ENCODE measurements at places on chromosomes 13 and 19.

DNA sequence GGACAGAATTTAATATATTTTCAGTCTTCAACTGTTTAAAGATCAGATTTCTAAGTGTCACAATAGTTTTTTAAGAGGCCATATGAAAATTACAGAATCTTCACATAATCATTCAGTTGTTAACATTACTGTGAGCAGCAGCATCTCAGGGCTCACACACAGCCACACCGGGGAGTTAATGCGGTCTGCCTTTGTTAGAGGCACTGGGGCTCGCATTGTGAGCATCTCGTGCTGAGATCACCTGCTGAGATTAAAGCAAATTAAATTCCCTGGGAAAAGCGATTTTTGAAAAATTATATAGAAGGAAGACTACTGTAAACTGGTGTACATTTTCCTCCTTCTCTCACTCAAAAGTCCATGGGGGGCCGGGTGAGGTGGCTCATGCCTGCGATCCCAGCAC lies 16.6 kb downstream of the GPR12 start:
- DNase-seq = no peak

DNA sequence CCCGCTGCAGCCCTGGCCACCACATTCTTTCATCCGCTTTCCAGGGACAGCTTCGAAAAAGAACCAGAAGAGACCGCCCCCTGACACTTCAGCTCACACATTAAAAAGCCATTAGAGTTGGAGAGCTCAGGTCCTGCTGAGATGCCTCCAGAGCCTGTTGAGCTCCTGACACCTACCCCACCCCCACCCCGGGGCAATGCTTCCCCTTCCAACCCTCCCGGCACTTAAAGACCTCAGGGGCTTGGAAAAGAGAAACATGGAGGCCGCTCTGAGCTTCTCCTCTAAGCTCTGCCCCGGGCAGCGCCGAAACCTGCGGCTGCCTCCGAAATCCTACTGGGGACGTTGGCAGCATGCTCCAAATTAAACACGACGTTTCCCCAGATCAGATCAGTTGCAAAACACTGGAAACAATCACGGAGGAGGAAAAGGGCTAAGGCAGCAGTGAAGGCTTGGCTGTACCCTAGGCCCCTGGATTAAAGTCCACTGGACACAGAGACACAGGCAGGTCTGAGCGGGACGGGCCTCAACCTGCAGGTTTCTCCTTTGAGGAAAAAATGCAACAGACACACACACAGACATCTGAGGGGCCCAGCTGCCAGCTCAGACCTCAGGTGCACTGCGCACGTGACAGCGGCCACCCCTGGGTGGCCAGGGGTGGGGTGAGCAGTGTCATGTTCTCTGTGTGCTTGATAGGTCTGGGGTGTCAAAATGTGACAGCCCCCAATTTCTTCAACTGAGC lies 9.6 kb downstream of the SH3GL1 start:
- peak; percentile 91 for DNase-seq

DNA sequence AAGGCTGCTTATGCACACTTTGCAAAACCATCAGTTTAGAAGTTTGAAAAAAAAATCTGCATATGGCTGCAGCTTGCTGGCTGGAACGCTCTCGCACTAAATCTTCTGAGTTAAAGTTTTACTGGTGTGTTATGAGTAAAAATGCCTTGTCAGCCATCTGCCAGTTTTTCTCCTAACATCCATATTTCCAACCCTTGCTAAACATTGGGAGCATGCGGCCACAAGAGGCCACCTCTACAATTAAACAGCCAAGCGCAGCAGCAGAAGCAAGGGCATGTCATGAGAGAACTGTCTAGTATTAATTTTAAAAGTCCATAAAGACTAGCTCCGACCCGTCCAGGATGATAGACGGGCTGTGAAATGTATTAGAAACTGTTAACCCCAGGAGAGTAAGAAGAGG lies 248.3 kb downstream of the TSHZ3 start:
- no peak for DNase-seq

DNA sequence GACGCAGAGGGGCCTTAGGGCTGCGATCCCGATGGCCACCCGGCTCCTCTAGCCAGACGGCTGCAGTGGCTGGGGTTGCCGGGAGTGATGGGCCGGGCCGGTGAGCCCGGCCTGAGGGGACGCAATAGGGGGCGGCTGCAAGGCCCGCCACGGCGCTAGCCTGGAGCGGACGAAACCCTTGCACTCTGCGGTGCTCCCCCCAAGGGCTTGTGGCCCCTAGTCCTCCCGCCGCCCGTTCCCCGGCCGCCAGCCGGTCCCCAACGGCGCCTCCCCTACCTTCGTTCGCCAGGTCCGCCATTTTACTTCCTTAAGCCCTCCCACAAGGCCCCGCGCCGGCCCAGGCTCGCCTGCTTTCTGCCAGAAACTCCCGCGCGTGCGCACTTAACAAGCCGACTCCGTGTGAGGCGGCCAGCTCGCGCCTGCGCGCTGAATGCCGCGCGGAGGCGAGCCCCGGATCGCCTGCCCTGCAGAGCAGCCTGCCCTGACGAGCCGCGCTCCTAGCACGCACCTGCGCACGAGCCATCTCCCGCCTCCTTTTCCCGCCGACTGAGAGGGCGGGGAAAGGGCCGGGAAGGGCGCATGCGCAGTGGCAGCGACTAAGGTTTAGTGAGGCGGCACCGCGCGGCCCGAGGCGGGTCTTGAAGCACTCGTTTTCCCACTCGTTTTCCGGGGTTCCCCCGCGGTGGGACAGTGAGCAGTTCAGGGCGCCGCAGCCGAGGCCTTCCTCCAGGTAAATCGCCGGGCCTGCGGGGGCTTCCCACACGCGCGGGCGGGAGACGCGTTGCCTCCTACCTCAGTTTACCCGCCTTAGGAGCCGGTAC lies at the start of gene RANBP3:
Gene RANBP3 (minus strand): TSS at position 356 of the 821 bp plus-strand sequence. CDS start 58 bp downstream, at position 298.
- peak; percentile 98 for DNase-seq

- no peak for DNase-seq
These were observed 313.3 kb downstream of the DCLK1 start for GRCh38 chr13:35817642-35818607.

- no peak for DNase-seq
These were observed 112.8 kb upstream of the GJB6 start for GRCh38 chr13:20344836-20345490.

DNA sequence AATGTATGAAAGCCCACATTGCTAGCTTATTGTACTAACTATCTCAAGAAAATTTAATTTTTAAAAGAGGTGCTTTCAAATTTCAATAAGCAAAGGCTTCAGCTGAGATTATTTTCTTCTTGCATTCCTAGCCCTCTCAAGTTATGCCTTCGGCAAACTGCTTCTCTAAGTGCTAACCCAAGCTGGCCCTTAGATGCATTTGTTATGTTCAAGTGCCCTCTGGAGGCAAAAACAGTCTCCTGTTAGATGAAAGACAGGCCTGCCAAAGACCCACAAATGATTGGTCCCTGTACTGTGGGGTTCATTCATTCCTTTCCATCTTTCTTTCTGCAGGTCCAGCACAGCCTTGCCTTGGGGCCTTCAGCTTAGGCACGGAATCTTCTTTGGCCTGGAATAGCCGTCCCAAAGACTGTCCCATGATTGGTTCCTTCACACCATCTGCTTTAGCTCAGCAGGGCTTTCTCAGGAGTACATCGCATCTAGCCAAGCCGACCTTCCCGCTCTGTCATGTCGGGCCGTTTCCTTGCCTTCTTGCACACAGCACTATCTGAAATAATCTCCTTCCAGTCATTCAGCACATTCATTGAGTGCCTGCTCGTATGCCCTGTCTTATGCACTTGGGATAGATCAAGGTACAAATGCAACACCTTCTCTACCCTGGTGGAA lies 26.4 kb upstream of the TPTE2 start:
- peak; percentile 58 for DNase-seq

All from Caco-2 (cell line).